ENCODE measurements at places on chromosomes 16 and 17. TPM values are rescaled to one million over a fixed set of nuclear protein-coding genes. Genes with fewer than 3 reads are reported as not detected.

DNA sequence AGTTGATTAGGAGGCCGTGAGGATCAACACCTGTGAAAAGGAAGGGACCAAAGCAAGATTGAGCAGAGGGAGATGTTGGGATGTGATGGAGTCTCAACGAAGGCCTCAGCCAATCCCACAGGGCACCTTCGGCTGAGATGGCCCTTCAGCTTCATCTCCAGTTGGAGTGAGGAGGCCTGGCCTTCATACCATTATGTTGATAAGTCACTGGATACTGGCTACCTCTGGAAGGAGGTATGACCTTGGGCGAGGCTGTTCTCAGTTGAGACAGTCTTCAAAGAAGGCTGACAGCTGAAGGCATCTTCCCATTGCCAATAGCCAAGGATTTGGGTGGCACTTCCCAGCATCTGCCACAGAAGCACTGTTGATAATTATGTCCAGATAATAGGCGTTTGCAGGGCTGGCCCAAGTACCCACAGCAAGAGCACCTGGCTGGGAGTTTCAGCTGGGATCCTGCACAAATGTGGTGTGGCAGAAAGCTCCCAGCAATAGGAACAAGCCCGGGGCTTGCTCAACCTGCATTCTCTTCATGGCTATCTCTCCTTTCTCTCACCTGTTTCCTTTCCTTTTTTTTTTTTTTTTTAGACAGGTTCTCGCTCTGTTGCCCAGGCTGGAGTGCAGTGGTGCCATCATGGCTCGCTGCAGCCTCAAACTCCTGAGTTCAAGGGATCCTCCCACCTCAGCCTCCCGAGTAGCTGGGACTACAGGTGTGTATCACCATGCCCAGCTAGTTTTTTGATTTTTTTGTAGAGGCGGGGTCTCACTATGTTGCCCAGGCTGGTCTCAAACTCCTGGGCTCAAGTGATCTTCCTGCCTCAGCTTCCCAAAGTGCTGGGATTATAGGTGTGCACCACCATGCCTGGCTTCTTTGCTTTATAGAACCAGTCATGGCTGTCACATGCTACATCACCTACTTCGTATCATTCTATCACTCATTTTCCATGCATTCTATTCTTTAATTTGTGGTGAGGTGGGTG, 18.2 kb upstream of the MAP3K14 start:
- DNase-seq: peak; percentile 22

Gene DNASE1L2
- total RNA-seq: 1.00 TPM

Gene ITGAD
- total RNA-seq: not detected

DNA sequence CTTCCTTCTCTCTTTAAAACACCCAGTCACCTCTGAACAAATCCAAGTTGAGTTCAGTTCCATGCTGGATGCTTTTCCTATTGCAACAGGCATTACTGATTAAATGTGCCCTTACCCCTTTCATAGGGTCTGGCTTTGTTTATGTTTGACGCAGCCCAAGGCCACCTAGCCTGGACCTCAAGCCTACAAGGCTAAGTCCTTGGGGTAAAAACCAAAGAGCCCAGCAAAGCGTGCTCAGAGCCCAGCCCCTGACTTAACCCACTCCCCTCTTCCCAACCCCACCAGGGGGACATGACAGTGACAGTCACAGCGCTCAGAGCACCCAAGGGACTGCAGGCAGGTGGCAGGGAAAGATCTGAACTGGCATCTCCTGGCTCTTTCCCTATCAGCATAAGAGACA, 200.6 kb downstream of the XYLT1 start:
- DNase-seq: no peak

GRCh38 chr16:11064851-11065250, 120.5 kb downstream of the CLEC16A start:
- no peak for DNase-seq

GRCh38 chr16:53692146-53692545, 11.5 kb downstream of the RPGRIP1L start:
- DNase-seq: peak; percentile 58

GRCh38 chr17:38568274-38568673, 37.5 kb downstream of the SRCIN1 start:
- DNase-seq: no peak

DNA sequence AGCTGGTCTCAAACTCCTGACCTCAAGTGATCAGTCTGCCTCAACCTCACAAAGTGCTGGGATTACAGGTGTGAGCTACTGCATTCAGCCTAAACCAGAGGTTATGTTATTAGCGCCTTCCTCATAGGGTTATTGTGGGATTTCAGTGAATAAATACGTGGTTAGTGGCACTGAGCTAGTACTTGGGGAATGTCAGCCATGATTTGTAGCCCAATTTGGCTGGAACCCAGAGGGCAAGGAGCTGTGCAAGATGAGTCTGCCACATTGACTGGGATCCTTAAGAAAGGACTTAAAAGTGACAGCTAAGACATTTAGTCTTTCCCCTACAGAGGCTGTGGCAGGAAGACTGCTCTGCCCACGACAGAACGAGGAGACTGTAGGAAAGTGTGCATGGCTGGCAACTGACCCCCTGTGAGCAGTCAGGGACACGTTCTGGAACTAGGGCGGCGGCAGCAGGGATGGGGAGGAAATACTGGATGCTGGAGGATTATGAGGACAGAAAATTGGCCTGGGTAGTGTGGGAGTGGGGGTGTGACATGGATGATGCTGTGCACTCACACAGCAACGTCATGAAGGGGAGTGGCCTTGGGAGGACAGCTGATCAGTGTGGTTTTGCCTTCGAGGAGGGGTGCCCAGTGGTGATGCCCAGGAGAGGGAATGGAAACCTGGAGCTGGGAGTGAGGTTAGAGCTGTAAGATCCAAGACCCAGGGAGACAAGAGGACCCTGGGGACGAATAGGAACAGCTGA, 14.6 kb downstream of the ATP5PD start:
- peak; percentile 60 for DNase-seq

- no peak for DNase-seq
Measured at GRCh38 chr17:45311401-45311759, 5.4 kb downstream of the MAP3K14 start.

Gene CDH11
- total RNA-seq: not detected

DNA sequence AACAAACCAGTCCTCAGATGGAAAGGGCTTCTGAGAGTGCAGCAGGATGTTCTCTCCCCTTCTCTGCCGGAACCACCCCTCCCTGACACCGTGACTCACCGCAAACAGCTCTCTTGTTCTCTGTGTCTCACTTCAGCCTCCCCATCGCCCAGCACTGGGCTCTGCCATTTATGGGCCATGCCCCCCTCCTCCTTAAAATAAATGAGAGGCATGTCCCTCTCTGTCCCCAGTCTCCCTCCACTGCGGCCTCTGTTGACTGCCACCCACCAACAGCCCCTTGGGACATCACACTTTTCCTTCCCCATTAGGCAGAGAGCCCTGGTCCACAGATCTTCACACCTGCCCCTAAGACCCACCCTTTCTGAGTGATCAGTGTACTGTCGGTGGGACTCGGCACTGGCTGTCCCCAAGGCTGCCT, 6.3 kb downstream of the CCDC102A start:
- DNase-seq: no peak

Gene KIFC3
- 108 TPM for total RNA-seq

GRCh38 chr17:79113699-79114457, 39.3 kb downstream of the ENGASE start:
- no peak for DNase-seq

DNA sequence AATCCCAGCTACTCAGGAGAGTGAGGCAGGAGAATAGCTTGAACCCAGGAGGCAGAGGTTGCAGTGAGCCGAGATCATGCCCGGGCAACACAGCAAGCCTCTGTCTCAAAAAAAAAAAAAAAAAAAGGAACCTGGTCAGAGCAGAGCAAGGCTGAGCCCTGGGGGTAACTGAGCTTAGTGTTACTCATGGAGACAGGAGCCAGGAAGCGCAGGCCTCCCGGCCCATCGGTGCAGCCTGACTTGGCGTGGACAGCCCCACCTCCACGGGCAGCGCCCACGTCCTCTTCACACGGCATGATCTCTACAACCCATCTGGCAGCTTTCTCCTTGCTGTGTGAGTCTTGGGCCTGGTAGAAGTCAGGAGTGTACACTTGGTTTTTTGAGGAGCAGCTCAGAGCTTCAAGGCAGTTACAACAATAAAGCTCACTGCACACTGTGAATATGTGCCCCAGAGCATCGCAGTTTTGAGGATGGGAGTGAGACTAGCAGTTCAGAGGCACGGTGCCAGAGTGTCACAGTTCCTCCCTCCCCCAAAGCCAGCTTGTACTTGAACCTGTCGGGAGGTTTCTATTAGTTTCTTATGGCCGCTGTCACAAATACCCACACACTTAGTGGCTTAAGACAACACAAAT, 129.9 kb downstream of the RAP1GAP2 start:
- DNase-seq: no peak

GRCh38 chr16:16096858-16097213, 126.5 kb downstream of the ABCC6 start:
- DNase-seq: no peak

Gene SLFN14
- total RNA-seq: not detected

GRCh38 chr17:78539781-78540180, 37.4 kb downstream of the DNAH17 start:
- DNase-seq: no peak

GRCh38 chr16:68064791-68065365, 20.3 kb upstream of the NFATC3 start:
- peak; percentile 91 for DNase-seq

Gene SLC13A5
- not detected for total RNA-seq

Gene NPIPA2
- total RNA-seq: 4.1 TPM

DNA sequence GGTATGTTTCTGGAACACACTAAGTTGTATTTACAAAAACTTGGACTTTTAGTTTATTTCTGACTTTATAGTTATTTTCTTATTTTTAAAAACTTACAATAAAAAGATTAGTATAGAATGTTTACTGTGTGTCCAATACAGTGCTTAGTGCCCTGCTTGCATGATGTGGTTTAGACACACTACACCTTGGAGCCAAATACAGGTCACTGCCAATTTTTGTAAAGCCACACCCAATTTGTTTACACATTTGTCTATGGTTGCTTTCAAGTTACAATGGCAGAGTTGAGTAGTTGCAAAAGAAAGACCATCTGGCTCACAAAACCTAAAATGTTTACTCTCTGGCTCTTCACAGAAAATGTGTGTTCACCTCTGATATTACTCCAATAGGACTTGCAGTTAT, 807.1 kb downstream of the KCNJ2 start:
- no peak for DNase-seq

DNA sequence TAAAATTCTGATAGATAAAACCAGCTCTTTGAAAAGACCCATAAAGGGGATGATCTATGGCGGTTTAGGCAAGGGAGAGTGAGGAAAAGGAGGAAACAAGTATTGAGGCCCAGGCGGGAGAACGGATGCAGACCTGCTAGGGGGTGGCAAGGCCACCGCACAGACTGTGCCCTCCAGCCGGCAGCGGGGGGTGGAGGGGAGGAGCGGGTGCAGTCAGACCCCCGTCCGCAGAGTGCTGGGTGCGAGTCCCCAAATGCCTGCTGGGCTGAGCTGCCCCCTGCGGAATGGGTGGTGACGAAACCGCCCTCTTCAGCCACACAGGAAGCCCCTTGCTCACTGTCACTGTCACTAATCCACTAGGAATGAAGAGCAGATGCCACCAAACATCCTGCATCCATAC, 46.0 kb downstream of the LMF1 start:
- no peak for DNase-seq

Gene GLP2R
- not detected for total RNA-seq

- DNase-seq: no peak
Measured at GRCh38 chr17:45666641-45667040, 117.5 kb upstream of the CRHR1 start.

Gene CCDC78
- 3.5 TPM for total RNA-seq

DNA sequence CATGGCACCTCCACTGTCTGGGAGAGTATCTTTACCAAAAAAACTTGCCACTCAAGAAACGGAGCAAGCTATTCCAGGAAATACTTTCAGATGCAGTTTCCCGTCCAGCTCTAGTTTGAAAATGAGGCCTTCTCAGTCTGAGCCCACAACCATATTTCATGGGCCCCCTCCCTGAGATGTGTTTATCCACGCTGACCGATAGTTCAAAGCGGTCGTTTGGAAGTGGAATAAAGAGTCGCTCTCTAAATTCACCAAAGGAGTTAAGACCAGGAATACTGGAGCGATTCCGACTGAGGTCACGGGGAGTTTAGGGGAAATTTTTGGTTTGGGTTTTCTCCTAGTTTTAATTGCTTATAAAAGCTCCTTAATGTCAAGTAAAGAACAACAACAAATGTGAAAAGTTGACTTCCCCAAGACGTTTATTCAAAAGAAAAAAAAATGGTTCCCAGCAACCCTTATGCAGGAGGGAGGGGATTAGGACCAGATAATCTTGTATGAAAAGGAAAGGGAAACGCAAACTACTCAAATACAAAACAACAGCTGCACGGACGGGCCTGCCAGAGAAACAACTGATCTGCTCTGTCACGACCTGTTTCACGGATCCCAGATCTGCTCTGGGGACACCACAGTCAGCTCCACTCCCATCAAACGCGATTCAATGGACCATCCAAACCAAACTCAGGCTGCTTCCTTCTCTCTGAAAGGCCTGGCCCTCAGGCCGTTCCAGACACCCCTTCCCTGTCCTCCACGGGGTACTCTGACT, 77.1 kb downstream of the MRM3 start:
- DNase-seq: no peak

Gene CACNG3
- not detected for total RNA-seq

Gene SLFN11
- not detected for total RNA-seq

DNA sequence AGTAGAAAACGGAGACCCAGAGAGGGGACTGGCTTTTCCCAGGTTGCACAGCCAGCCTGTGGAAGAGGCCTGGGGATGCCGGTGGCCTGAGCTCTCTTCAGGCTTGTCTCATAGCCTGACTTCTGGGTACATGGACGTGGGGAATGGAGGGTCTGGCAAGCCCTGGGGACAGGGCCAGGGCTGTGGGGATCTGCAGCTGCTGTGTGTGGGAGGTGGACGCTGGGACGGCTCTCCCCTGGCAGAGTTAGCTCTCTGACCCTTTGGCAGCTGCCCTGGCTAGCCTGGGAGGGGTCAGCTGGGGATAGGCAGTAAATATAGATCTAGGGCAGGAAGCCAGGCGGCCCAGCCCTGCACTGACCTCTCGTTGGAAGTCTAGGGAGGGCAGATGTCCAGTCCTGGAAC, 20.5 kb downstream of the SLC4A1 start:
- DNase-seq: no peak

DNA sequence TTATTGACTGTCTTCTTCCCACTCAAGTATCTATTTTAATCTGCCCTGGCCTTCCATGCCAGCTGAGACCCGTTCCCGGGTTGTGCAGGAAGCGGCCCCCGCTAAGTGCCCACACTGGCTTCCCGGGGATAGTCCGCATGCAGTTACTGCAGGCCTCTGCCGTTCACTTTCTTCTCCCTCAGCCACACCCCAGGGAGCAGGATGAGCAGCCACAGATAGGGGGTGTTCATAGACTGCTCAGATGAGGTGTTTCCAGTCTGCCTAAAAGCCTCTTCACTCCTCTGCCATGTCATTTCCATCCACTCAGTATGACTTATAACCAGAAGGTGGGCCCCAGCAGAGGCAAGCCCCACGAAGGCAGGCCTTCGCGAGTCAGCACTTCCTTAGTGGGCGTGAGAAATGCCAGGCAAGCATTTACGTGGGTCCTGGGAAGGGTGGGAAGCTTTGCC, 7.7 kb downstream of the MED9 start:
- no peak for DNase-seq

- peak; percentile 22 for DNase-seq
Measured at GRCh38 chr16:49455181-49455990, 81.8 kb downstream of the C16orf78 start.
